Fibroblast of villous mesenchyme (primary cell): ENCODE measurements at places on chromosomes 12 and 14. TPM values are rescaled to one million over a fixed set of nuclear protein-coding genes. Genes with fewer than 3 reads are reported as not detected.

Gene DPF3
- total RNA-seq: 6.8 and 10.4 TPM in 2 replicates

Gene ZBTB1
- total RNA-seq: 52.8 and 83.8 TPM in 2 replicates

Gene BIN2
- total RNA-seq: not detected in 2 replicates

Gene FCF1
- total RNA-seq: 22.5 and 24.2 TPM in 2 replicates

Gene SERPINA3
- total RNA-seq: 0.32 TPM in 1 of 2 replicates, not detected in the other

Gene CEP128
- total RNA-seq: 8.2 and 10.0 TPM in 2 replicates

Gene SLC25A29
- total RNA-seq: 8.6 and 16.4 TPM in 2 replicates

Gene HPD
- not detected in 2 replicates for total RNA-seq

Gene RNASE1
- total RNA-seq: not detected in 2 replicates

Gene TPPP2
- total RNA-seq: not detected in 2 replicates

Gene PRKCH
- total RNA-seq: 0.97 and 2.6 TPM in 2 replicates

Gene CD63
- 2,280 and 2,284 TPM in 2 replicates for total RNA-seq

Gene MAP3K9
- total RNA-seq: under 0.01 and 0.43 TPM in 2 replicates

Gene SPPL3
- 8.7 and 9.5 TPM in 2 replicates for total RNA-seq

Gene TAOK3
- total RNA-seq: 31.2 and 34.5 TPM in 2 replicates

Gene INHBE
- total RNA-seq: 1.7 and 4.5 TPM in 2 replicates

Gene PHC1
- total RNA-seq: 13.2 and 13.8 TPM in 2 replicates

Gene MANSC4
- not detected in 2 replicates for total RNA-seq

Gene TAS2R10
- 0.86 and 0.97 TPM in 2 replicates for total RNA-seq

Gene RERGL
- total RNA-seq: 0.32 TPM in 1 of 2 replicates, not detected in the other

Gene ZNF385A
- 1.3 and 2.2 TPM in 2 replicates for total RNA-seq

Gene PROX2
- total RNA-seq: under 0.01 TPM in 1 of 2 replicates, not detected in the other

Gene FAIM2
- 3.0 and 3.9 TPM in 2 replicates for total RNA-seq

Gene CYP46A1
- under 0.01 TPM in 2 replicates for total RNA-seq

Gene HRK
- under 0.01 TPM in 1 of 2 replicates, not detected in the other for total RNA-seq

Gene VRTN
- not detected in 2 replicates for total RNA-seq

Gene DEGS2
- not detected in 2 replicates for total RNA-seq
